ENCODE measurements at places on chromosomes 1 and 21. TPM values are rescaled to one million over a fixed set of nuclear protein-coding genes. Genes with fewer than 3 reads are reported as not detected.

PRRX1 gene
- 25.9 TPM for total RNA-seq

CD1B gene
- 0.61 TPM for total RNA-seq

S100A7 gene
- total RNA-seq = not detected

GRCh38 chr1:115854005-115854404 is 13.1 kb upstream of the NHLH2 start:
- H3K36me3 ChIP-seq = no peaks in the 10 kb centered on the region
- no peaks in the 10 kb centered on the region for H3K27me3 ChIP-seq
- H3K4me1 ChIP-seq = no peaks in the 10 kb centered on the region
- H3K4me3 ChIP-seq = no peak overlapping the region
- H3K27ac ChIP-seq = no peak overlapping the region
- DNase-seq = no peak

GRCh38 chr1:99634971-99635624 is 10.8 kb upstream of the PALMD start:
- no peaks in the 10 kb centered on the region for H3K36me3 ChIP-seq
- no peak overlapping the region for H3K4me3 ChIP-seq
- H3K27me3 ChIP-seq = no peaks in the 10 kb centered on the region
- no peak for DNase-seq
- H3K27ac ChIP-seq = no peak overlapping the region
